ENCODE measurements at places on chromosomes 1 and 21.

DNA sequence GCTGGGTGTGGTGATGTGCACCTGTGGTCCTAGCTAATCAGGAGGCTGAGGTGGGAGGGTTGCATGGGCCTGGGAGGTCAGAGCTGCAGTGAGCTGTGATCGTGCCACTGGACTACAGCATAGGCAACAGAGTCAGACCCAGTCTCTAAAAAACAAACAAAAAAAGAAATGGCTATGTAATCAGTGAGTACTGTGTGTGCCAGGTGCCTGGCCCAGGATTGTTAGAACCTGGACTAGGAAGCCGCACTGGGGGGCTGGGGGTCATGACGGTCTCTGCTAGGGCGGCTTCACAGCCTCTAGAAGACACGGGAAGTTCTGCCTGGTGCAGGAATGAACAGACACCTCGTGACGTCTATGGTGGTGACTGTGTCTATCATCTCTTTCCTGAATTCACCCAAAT lies 8.5 kb downstream of the TMEM9 start:
- DNase-seq, result no peak

DNA sequence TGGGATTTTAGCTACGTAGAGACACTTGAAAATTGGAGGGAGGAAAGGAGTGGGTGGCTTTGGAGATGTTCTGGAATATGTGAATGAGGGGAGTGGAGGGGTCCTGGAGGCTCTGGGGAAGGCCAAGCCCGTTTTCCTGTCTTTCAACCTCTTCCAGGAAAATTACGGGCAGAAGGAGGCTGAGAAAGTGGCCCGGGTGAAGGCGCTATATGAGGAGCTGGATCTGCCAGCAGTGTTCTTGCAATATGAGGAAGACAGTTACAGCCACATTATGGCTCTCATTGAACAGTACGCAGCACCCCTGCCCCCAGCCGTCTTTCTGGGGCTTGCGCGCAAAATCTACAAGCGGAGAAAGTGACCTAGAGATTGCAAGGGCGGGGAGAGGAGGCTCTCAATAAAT lies 442 bp upstream of the RUSC1 start:
- DNase-seq, result no peak

GRCh38 chr1:9653491-9654050 lies 2.0 kb downstream of the PIK3CD start:
- no peak for DNase-seq

GRCh38 chr1:110436635-110437034 lies 14.3 kb upstream of the PROK1 start:
- DNase-seq, result no peak

- no peak for DNase-seq
These were observed 266.5 kb upstream of the USP24 start for GRCh38 chr1:55481634-55482033.

DNA sequence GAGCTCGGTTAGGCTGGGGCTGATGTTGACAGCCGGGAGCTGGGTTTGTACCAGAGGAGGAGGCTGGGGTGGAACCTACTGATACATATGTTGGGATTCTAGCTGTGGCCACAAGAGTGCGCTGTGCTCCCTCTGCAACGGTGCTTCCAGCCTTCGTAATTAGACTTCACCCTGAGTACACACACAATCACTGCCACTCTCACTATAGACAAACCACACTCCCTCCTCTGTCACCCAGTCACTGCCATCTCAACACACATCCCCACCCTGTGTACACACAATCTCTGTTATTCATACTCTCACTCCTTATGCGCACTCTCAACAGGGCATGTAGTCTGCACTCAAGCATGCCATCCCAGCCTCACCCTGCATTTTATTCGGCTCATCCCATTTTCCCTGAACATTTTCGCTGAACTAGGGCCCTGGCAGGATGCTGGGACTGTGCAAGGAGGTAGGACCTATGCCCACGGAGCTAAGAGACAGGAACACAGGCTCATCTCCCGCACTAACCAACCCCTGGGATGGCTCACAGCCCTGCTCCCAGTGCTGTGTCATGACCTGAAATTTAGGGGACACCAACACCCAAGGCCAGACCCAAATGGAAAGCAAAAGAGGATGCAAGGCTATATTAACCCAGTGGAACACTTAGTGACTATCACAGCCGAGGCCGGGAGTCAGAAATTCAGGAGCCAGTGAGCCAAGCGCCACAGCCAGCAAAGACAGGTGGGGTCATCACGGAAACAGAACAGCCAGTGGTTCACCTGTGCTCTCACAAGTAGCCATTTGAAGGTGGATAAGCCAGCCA lies 5.7 kb downstream of the GJB3 start:
- DNase-seq, result peak; percentile 68

- no peak for DNase-seq
These were observed 29.6 kb upstream of the ZNF326 start for GRCh38 chr1:89965193-89965768.

DNA sequence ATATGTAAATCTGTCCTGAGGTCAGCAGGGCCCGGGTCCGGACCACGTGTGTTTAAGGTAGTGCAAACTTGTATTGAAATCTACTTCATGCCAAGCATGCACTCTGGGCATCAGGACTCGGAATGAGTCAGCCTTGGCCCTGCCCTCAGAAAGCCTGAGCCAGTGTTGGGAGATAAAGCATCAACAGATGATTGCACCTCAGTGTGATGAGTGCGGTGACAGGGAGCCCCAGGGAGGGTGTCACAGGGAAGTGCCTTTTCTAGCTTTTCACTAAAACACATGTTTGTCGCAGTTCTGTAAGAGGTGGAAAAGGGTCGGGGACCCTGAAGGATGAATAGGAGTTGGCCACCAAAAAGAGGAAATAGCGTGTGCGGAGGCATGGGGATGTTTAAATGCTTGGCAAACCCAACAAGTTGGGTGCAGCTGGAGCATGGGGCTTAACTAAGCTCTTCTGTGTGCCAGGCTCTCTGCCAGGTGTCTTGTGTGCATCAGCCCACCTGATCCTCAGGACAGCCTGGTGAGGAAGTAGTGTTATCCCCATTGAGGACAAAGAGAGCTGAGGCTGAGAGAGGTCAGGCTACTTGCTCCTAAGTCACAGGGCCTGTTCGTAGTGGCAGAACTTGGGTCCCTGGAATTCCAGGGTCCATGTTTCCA lies 48.2 kb upstream of the EPB41 start:
- DNase-seq, result no peak
